Activated T-cell treated with anti-CD3 and anti-CD28 coated beads, Interleukin-2, amount 50 U/mL, for 1 hour (primary cell): ENCODE measurements at places on chromosomes 4 and X.
A peak's percentile ranks its signal among the peaks of the same experiment; 100 is the strongest.

- DNase-seq, result no peak
Measured at GRCh38 chrX:33336783-33337182, 125.4 kb upstream of the DMD start.

- no peak for DNase-seq
Measured at GRCh38 chr4:145195167-145195952, 15.0 kb upstream of the OTUD4 start.

- peak; percentile 46 for DNase-seq
Measured at GRCh38 chrX:12970691-12971202, 4.2 kb upstream of the TMSB4X start.

DNA sequence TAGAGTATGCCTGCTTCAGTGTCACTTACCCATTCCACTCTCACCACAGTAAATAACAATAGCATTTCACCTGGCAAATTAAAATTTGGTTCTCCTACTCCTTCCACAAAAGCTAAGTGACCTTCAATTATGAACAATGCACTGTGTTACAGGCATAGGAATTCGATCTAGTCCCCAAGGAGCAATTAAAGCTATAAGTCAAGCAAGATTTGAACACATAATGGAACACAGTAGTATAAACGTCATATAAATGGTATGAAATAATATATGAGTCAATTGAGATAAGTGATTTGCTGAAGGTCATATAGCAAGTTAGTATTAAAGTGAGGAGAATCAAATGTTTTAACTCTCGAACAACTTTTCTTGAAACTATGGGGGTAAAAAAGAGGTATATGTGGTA is 65.8 kb downstream of the ARAP2 start:
- DNase-seq, result no peak

- no peak for DNase-seq
Measured at GRCh38 chrX:23816179-23816578, 33.2 kb downstream of the SAT1 start.

DNA sequence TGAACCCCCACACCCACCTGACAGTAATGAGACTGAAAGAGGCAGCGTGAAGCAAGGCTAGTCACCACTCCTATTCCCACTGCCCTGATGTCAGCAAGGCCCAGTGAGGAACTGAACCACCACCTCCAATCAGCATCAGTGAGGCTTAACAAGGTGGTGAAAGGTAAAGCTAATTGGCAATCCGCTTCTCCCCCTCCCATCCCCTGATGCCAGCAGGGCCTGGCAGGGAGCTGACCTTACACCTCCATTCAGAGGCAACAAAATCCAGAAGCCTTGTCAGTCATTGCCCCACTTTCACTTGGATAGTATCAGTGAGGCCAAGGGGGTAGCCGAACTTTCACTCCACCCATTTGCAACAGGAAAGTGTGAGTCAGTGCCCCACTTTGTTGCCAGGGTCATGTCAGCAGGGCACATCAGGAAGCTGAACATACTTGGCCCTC is 60.8 kb downstream of the AWAT2 start:
- DNase-seq, result no peak

GRCh38 chr4:32562010-32562409 is 1841.8 kb downstream of the PCDH7 start:
- no peak for DNase-seq

- no peak for DNase-seq
Measured at GRCh38 chrX:68720851-68721250, 73.4 kb downstream of the STARD8 start.

- DNase-seq, result no peak
Measured at GRCh38 chr4:158529505-158529904, 7.8 kb downstream of the RXFP1 start.

DNA sequence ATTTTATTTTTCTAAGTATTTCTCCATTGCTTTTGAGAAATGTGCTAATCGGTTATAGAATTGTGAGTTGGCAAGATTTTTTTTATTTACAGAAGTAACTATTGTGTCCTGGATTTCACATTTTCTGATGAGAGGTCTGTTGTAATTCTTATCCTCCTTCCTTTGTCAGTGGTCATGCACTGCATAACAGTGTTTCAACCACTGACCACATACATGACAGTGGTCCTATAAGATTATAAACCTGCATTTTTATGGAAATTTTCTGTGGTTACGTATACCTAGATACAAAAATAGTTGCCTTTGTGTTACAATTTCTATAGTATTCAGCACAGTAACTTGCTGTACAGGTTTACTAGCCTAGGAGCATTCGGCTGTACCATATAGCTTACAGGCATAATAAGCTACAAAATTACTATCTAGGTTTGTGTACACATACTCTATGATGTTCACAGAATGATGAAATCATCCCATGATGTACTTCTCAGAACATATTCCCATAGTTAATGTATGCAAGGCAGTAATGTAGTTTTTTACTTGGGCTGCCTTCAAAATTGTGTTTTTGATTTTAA is 47.8 kb downstream of the APELA start:
- DNase-seq, result no peak

GRCh38 chr4:122914292-122914904 is 8.0 kb downstream of the NUDT6 start:
- DNase-seq, result no peak

GRCh38 chr4:105921301-105921700 is 26.0 kb downstream of the NPNT start:
- DNase-seq, result no peak

DNA sequence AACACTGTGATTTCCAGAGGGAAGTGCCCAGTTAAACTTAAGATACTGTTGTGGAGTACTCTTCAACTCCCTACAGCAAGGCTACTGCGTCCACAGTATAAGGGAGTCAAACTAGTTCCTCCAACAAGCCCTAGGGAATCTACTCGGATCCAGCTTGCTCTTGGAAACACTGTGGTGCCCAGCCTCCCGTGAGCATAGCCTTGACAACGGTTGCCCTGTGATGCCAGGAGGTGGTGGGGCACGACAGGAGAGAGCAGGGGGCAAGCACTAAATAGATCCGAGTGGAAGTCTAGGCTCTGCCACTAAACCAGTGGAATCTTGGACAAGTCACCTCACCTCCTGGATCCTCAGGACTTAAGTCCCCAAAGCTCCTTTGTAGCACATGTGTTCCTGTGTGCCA is 45.6 kb downstream of the SMC1A start:
- DNase-seq, result no peak

DNA sequence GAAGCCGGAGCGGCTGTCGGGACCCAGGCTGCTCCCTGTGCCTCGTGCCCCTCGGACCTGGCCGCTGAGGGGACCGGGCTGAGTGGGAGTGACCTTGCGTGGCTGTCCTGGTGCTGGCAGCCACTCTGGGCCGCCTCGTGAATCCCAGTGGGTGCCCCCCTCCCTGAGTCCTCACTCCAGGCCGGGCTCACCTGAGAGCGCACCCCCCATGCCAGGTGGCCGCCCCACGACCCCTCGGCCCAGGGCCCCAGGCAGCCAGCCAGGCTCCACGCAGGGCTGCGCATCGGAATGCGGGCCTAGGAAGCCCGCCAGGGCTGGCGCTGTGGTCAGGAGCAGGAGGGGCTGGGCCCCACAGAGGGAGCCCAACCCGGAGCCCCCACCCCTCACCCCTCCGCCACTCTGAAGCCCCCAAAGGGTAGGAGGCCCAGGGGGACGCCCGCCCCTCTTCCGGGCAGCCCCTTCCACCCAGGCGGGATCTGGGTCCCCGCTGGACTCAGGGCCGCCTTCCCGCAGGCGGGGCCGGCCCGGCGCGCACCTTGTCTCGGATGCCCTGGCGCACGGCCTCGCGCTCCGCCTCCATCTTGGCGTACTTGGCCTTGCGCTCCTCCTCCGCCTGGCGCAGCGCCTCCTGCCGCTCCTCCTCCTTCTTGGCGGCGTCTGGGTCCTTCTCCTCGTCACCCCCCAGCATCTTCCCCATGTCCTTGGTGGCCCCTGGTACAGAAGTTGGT is 33.9 kb downstream of the CPLX1 start:
- DNase-seq, result peak; percentile 55

DNA sequence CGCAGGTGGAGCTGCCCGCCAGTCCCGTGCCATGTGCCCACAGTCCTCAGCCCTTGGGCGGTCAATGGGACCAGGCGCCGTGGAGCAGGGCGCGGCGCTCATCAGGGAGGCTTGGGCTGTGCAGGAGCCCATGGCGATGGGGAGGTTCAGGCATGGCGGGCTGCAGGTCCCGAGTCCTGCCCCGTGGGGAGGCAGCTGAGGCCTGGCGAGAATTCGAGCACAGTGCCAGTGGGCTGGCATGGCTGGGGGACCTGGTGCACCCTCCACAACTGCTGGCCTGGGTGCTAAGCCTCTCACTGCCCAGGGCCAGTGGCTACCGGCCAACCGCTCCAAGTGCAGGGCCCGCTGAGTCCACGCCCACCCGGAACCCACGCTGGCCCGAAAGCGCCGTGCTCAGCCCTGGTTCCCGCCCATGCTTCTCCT is 646.5 kb downstream of the GABRG1 start:
- DNase-seq, result no peak

GRCh38 chrX:45824471-45824870 is 623.8 kb upstream of the DIPK2B start:
- DNase-seq, result peak; percentile 30

DNA sequence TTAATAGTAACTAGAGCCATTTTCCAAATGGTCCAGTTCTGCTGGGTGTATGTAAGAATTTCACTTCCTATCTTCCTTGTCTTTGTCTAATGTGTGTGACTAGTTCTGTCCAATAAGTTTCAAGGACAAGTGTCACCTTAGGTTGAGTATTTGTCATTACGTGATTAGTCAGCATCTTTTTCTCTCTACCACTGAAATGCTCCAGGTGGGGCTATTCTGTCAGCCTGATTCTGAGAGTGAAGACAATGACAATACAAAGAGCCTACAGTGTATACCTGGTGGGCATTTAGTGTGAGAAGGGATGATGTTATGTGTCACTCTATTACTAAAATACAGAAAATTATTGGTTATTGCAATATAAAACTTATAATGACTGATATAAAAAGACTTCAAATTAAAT is 876.3 kb downstream of the C4orf33 start:
- DNase-seq, result no peak

GRCh38 chr4:82948647-82949204 is 48.2 kb downstream of the THAP9 start:
- DNase-seq, result no peak

GRCh38 chr4:48436318-48436717 is 46.8 kb upstream of the SLC10A4 start:
- DNase-seq, result no peak
